ENCODE measurements at places on chromosomes 12 and 14.

GRCh38 chr12:42326541-42327226, 717 bp downstream of the PPHLN1 start:
- no peak for DNase-seq

GRCh38 chr14:97046967-97047366, 249.8 kb downstream of the VRK1 start:
- DNase-seq: no peak

DNA sequence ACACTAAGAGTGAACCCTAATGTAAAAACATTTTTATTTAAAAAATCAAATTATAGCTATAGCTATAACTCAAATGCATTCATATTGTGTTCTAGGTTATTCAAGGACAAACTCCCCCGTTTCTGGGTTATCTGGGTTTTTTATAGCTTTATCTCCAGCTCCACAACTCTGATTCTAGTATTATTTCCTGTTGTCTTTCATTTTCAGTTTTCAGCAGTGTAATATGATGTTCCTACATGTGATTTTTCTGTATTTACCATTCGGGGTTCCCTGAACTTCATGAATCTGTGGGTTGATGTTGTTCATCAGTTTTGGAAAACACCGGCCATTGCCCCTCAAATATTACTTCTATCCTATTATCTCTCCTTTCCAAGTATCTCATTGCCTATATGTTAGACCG, 221.9 kb upstream of the FOXN3 start:
- no peak for DNase-seq

DNA sequence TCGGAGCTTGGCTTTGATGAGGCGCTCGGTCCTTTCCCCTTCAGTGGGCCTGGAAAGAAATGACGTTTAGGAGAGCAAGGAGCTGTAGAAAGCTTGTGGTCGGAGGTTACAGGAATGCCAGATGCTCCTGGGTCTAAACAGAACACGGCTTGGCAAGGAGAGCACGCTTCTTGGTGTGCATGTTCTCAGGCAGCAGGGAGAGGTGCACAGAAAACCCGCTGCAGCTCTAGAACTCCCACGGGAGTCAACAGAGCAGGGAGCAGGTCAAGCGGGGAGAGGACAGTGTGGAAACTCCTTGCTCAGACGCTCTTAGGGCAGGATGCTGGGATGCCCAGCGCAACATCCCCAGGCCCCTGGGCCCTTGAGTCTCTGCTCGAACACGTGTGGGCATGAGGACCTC, 51.0 kb downstream of the SSH1 start:
- DNase-seq: no peak

GRCh38 chr12:46959502-46959901, 119.9 kb upstream of the PCED1B start:
- no peak for DNase-seq

DNA sequence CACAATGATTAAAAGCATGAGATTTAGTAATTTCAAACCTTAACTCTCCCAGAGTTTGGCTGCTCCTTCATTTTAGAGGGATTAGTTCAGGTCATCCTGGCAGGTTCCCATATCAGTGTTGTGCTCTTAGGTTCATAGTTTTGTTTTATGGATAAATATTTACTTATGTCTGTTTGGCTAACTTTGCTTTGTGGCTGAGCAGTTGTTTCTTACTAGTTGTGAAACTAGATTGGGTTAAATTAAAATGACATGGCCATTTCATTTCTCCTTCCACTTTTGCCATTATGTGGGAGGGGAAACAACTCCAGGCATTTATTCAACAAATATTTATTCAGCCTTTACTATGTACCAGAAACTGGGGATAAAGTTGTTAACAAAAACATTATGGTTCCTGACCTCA, 158.8 kb downstream of the TMTC3 start:
- DNase-seq: no peak

GRCh38 chr14:39419272-39419671, 13.0 kb downstream of the FBXO33 start:
- no peak for DNase-seq

GRCh38 chr12:24414480-24414879, 465.0 kb upstream of the SOX5 start:
- DNase-seq: no peak

GRCh38 chr12:64608901-64609535, 1.3 kb upstream of the RASSF3 start:
- peak; percentile 64 for DNase-seq

DNA sequence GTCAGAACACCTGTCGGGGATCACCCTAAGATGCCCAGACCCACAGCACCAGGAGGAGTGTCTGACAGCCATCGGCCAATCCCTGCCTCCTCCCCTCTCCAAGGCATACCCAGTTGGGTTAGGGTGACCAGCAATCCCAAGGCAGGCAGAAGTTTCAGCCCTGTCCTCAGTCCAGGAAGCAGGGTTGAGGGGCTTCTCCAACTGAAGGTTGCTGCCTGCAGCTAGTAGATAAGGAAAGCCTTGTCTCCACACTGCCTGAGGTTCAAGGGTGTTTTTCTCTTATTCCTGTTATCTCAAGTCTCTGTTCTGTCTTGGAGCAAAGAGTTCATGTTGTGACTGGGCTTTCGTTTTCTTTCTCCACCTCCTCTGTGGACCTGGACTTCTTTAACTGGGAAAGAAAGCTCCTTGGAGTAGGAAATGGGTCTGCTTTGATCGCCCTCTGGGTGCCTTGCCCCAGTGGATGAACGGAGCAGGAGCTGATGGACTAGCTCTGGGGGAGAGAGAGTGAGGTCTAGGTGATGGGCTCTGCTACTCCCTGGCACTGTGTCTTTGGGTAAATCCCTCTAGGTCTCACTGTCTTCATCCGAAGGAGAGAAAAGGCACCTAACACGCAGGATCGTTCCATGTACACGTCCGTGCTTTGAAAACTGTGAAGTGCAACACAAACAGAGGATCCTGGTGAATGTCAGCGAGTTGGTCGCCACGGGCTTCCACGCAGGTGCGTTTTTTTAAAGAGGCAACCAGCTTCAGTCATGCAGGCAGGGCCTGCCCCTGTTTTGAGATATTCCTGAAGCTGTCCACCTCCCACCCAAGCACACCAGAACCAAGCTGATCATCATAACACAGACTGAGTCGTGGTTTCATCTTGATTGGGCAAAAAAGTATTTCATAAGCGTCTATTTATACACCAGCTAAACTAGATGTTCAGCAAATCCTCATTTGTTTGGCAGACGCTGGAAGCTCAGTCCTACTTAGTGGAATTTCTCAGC, 52.5 kb upstream of the FOXN3 start:
- no peak for DNase-seq

DNA sequence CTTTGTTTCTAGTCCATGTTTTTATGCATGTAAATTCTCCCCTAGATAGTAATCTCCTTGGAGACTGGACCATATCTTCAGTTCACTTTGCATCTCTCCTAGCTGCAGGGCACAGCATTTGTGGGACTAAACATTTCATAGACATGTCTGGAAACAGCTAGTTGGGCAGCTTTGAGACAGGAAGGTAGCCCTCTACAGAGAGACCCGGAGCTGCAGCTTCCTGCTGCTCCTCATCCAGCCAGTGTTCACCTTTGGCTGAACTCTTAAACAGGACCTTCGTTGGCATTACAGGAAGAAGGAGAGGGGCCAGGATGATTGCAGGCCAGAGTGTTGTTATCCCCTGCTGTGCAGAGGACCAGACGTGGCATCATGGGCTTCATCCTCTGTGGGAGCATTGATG, 52.9 kb downstream of the GNS start:
- DNase-seq: no peak

DNA sequence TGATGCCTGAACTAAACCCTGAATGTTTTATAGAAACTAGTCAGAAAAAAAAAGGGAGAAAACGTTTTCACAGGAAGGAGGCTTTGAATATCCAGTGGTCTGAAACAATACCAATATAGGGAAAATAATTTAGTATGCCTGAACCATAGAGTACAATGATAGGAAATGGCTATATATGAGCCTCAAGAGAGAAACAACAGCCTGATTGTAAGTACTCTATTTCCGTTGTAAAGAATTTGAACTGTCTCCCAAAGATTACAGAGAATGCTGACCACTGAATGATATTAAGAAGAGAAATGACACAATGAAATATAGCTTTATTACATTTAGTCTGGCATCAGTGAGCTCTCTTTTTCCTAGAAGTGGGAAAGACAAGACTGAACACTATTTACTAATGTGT, 5.5 kb upstream of the GABARAPL1 start:
- DNase-seq: no peak

DNA sequence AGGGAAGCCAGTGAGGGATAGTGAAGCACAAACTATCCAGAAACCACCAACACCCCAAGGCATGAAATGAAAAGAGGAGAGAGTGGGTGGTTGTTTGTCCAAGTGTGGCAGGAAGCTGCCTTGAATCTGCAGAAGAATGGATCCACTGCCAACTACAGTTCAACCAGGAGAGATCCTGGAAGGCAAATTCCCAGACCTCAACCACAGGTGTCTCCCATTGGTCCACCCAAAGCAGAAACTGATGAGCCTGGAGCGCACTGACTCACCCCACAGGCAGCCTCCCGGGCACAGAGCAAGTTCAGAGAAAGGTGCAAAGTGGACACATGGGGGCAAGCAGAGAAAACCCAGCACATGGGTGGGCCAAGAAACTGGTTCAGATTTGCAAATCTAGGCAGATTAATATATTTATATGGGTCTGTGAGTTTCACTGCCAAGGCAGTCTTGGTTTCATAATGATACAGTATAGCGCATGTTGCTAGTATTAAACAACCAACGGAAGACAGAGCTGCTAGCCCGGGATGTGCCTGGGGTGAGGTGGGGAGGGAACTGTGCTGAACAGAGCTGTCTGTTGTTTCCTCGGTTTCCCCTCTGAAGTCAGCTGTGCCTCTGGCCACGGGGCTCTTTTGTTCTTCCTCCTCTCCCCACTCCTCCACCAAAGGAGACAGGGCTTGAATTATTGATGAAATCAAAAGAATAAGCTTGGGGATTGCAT, 416.2 kb upstream of the CCDC196 start:
- DNase-seq: no peak

- no peak for DNase-seq
These were observed 18.1 kb upstream of the TIGAR start for GRCh38 chr12:4302881-4303280.
